LoVo (cell line): ENCODE measurements at places on chromosomes 3 and 15.

DNA sequence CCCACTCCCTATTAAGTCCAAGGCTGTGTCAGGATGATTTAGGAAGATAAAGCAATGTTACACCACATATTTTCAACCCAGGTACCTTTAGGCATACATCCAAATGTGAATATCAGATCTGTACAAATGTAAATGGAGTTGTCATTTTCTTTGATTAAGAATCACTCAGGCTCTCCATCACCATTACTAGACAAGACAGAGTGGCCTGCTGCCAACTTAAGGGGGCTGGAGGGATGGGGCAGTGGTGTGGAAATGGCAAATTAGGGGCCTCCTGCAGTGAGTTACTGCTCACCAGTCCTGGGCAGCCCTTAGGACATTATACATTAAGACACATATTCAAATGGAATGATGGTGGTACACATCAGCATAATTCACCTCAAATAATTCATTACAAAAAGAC lies 211.0 kb downstream of the TNIK start:
- DNase-seq = no peak

GRCh38 chr3:45241206-45241605 lies 15.1 kb upstream of the TMEM158 start:
- DNase-seq = no peak

DNA sequence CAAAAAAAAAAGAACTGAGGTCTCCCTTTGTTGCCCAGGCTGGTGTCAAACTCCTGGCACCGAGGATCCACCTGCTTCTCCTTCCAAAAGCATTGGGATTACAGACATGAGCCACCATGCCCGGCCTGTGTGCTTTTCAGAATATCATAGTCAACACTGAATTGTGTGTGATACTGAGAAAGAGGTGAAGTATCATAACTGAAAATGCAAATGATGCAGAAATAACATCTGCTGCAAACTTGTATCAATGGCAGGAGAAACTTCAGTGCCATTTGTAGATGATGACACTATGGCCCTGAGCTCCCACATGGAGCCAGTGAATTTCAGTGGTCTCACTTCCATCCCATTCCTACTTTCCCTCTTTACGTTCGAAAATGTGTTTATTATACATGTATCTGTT lies 21.9 kb downstream of the IL12A start:
- DNase-seq = no peak

DNA sequence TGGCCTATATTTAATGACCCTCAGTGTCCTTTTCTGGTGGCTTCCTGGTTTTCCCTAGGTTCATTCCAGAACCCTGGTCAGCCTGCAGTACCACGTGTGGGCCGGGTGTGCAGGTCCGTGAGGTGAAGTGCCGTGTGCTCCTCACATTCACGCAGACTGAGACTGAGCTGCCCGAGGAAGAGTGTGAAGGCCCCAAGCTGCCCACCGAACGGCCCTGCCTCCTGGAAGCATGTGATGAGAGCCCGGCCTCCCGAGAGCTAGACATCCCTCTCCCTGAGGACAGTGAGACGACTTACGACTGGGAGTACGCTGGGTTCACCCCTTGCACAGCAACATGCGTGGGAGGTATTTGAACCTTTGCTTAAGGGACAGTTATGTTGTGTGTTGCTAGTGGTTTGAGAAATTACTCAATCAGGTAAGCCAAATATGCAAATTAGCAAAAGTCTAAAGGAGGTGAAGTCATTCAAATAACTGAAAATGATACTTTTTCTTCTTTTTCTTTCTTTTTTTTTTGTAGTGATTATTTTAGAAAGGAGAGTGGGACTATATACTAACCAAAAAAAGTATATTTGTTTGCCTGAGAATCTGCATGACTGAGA lies 259.2 kb downstream of the ADAMTSL3 start:
- no peak for DNase-seq

DNA sequence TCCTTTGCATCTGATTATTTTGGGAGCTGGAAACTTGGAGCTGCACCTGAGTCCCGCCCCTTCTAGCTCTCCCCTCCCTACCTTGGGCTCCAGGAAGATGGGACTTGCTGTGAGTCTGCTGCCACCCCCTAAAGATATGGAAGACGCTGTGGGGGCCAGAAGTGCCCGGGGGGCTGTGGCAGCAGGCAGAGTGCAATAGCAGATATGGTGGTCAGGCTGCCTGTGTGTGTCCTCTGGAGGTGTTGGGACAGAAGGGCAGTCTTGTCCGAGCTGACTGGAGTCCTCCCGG lies 485 bp downstream of the PAK6 start:
- no peak for DNase-seq

- DNase-seq = no peak
These were observed 627.9 kb downstream of the SI start for GRCh38 chr3:164450276-164450905.

DNA sequence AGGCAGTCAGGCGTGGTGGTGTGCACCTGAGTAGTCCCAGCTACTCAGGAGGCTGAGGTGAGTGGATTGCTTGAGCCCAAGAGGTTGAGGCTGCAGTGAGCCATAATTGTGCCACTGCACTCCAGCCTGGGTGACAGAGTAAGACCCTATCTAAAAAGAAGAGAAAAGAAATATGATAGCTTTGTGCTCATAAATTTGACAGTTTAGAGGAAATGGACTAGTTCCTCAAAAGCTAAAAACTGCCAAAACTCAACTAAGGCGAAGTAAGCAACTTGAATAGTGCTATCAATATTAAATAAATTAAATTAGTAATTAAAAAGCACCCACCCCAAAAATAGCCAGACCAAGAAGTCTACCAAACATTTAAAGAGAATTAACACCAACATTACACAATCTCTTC lies 24.5 kb upstream of the SLC15A2 start:
- no peak for DNase-seq

GRCh38 chr15:28935316-28935715 lies 49.5 kb downstream of the APBA2 start:
- no peak for DNase-seq

- no peak for DNase-seq
These were observed 7.8 kb downstream of the ATP6V1A start for GRCh38 chr3:113754494-113755159.

GRCh38 chr3:118587037-118587741 lies 447.5 kb downstream of the IGSF11 start:
- DNase-seq = no peak

- no peak for DNase-seq
These were observed 449.4 kb upstream of the PROK2 start for GRCh38 chr3:72234391-72234790.

- DNase-seq = peak; percentile 18
These were observed 55.8 kb downstream of the PRKCI start for GRCh38 chr3:170277833-170278580.
